Body of pancreas (tissue), 4 donors: ENCODE measurements at places on chromosomes 16 and 17.

- H3K4me1 ChIP-seq = no peaks in the 10 kb centered on the region
- no peak overlapping the region for H3K27ac ChIP-seq
- H3K36me3 ChIP-seq = no peaks in the 10 kb centered on the region
- H3K27me3 ChIP-seq = no peaks in the 10 kb centered on the region
- DNase-seq = no peak
- no peak overlapping the region for H3K4me3 ChIP-seq
These were observed 38.4 kb downstream of the SOX9 start for GRCh38 chr17:72158895-72159885.

DNA sequence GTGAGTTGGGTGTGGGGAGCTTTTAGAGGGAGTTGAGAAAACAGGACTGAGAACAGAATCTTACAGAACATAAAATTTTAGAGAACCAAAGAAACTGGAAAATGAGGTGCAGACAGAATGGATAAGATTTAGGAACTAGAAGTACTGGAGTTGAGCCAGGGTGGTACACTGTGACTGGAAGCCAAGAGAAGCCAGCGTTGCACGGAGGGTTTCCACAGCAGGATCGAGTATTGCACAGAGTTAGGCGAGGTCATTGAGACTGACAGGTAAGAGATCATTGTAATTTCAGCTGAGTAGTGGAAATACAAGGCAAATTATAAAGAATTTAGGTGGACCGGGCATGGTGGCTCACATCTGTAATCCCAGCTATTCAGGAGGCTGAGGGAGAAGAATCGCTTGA is 6.6 kb downstream of the GSDMA start:
- H3K36me3 ChIP-seq = no peaks in the 10 kb centered on the region
- DNase-seq = no peak
- no peaks in the 10 kb centered on the region for H3K4me1 ChIP-seq
- no peak overlapping the region for H3K4me3 ChIP-seq
- H3K27ac ChIP-seq = no peak overlapping the region

GRCh38 chr17:2745317-2746037 is 4.0 kb downstream of the CCDC92B start:
- H3K4me1 ChIP-seq = peaks cover 4% of the 10 kb centered on the region
- DNase-seq = no peak
- H3K36me3 ChIP-seq = no peaks in the 10 kb centered on the region
- H3K27me3 ChIP-seq = no peaks in the 10 kb centered on the region
- H3K27ac ChIP-seq = no peak overlapping the region

DNA sequence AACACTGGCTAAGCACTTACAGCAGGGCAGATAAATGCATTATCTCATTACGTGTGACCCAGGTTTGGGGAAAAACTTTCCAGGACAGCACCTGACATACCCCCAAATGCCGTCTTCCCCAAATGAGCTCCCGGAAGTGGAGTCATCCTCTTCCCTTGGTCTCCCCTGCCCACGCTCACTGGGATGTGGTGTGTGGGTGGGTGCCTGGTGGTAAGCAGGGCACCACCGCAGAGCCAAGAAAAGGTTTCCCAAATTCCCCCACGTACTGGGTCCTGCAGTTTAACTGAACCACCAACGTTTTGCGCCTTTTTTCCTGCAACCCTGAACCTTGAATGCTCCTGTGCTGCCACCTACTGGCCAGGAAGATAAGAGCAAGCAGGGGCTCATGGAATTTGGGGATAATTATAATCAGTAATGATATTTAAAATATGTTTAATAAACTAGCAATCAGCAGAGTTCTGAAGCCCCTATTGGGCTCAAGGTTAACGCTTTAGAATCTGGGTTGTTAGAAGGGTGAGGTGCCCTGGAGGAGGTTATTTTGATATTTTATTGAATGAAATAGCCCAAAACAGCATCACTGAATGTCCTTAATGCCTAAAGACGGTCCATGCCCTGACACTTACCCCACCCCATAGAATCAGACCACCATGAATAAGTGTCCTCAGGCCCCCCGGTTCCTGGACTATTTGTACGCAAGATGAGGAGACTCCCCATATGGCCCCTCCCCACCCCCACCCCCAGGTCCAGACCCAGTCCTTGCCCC is 8.0 kb downstream of the SPPL2C start:
- H3K36me3 ChIP-seq = no peaks in the 10 kb centered on the region
- peak; percentile 70 for DNase-seq
- no peaks in the 10 kb centered on the region for H3K4me1 ChIP-seq
- no peak overlapping the region for H3K27ac ChIP-seq

DNA sequence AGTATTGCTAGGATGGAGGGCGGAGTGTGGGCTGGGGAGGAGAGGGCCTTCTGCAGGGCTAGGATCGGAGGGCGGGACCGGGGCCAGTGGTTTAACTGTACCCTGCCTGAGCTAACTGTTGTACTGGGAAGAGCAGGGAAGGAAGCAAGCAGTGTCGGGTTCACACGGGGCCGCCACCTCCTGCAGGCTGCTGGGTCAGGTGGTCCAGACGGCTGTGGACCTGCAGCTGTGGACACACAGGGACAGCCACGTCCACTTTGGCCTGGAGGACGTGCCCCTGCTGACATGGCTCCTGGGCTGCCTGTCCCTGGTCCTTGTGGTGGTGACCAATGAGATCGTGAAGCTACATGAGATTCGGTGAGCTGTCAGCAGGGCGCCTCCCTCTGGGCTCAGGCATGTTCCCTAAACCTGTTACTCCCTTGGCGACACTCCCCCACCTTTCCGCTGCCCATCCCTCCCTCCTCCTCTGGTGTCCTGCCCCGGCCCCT is 16.6 kb downstream of the CASKIN2 start:
- H3K4me3 ChIP-seq = no peak overlapping the region
- H3K36me3 ChIP-seq = peaks cover 6% of the 10 kb centered on the region
- H3K27me3 ChIP-seq = no peaks in the 10 kb centered on the region
- no peak overlapping the region for H3K27ac ChIP-seq
